Glomerular endothelial cell (primary cell): ENCODE measurements at places on chromosomes 2 and 18.

DNA sequence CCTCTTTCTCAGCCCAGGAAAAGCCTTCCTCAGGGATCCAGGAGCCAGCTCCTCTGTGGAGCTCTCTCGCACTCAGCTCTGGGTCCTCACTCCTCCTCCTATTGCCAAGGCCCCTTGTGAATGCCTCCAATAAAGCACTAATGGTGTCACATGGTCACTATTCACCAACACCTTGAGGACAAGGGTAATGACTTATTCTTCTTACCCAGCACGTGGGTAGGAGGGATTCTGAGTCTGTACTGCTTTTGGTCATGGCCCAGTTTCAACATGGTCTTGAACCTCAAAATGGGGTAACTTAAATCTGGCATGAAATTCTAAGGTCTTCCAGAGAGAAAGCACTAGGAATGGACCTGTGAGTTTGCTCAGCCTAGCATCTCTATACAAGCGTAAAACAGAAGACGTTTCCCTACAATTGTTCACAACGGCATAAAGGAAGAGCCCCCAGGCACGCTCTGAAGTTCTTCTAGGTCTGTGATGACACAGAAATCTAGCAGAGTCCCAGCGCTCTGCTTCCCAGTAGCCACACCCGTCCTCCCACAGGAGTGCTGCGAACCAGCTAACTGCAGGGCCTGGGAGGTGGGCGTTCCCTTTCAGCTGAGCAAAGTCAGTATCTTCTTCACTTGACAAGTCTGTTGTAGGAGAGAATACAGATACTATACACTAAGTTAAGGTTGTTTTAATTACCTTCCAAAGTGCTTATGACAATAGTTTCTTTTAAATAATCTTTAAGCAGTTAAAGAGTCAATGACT is 14.6 kb upstream of the KIDINS220 start:
- DNase-seq: no peak

- no peak for DNase-seq
Measured at GRCh38 chr2:1421731-1422130, 8.5 kb downstream of the TPO start.

GRCh38 chr2:120469426-120469825 is 123.5 kb downstream of the INHBB start:
- DNase-seq: no peak

DNA sequence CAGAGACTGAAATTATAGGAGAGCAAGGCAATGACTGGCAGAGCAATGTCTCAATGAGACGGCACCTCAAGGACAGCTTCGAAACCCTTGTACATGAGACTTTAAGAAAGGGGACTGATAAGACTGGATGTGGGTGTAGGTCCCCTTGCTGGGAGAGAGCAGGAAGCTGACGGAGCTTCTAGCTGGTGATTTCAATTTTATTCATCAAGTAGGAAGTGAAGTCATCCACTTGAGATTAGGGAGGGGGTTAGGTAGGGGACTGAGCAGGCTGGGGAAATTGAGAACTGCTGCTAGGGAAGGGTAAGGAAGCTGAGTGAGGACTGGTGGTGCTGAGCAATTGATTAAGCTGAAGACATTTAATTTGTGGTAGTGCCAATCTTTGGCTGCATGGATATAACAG is 99.5 kb upstream of the ITGB6 start:
- DNase-seq: no peak

DNA sequence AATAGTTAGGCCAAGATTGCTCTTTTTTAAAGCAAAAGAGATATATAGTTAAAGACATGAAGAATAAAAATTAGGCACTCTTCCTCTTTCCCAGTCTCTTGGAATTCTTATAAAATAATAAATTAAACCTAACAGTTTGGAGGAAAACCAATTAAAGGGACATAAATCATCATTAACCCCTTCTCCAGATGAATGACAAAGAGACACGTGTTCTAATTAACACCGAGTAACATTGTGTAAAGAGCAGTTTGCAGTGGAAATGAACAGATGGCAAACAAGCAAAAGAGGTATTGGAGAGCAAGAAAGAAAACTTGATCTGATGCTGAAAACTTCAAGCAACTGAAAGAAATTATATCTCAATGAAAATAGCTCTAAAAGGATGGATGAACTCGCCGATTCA is 48.4 kb downstream of the BCL2 start:
- no peak for DNase-seq

DNA sequence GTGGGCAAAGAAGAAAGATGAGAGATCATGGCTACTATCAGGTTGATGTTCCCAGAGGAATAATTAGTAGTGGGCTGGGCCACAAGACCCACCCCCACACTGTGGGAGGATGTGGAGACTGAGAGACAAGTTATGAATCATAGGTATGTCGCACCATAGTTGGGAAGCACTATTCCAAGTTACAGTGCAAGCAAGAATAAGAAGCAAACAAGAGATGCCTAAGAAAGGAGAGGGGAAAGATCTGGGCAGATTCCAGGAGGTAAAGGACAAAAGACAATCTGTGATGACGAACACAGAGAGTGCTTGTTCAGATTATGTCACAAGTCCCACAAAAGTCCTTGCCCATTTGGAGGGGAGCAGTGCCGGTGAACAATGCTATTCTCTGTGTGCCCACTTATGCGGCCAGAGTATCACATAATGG is 56.6 kb downstream of the FAM228A start:
- no peak for DNase-seq

DNA sequence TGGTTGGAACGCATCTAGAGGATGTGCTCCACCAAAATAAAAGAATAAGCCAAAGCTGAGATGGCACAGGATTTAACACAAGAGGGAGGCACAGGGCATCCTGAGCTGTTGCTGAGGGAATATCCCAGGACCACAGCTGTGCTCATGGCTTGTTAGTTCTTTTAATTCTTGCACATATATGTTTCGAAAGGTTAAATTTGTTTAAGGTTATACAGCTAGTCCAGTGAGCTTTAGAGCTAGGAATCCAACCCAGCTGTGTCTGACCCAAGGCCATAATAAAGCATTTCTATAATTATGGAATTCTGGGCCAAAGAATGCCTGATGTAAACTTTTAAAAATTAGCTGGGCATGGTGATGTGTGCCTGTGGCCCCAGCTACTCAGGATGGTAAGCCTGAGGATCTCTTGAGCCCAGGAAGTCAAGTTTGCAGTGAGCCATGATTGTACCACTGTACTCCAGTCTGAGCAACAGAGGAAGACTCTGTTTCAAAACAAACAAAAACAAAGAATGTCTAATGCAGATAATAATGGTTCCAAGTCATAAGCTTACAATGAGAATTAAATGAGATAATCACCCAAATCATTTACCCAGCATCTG is 66.4 kb upstream of the CCBE1 start:
- no peak for DNase-seq

DNA sequence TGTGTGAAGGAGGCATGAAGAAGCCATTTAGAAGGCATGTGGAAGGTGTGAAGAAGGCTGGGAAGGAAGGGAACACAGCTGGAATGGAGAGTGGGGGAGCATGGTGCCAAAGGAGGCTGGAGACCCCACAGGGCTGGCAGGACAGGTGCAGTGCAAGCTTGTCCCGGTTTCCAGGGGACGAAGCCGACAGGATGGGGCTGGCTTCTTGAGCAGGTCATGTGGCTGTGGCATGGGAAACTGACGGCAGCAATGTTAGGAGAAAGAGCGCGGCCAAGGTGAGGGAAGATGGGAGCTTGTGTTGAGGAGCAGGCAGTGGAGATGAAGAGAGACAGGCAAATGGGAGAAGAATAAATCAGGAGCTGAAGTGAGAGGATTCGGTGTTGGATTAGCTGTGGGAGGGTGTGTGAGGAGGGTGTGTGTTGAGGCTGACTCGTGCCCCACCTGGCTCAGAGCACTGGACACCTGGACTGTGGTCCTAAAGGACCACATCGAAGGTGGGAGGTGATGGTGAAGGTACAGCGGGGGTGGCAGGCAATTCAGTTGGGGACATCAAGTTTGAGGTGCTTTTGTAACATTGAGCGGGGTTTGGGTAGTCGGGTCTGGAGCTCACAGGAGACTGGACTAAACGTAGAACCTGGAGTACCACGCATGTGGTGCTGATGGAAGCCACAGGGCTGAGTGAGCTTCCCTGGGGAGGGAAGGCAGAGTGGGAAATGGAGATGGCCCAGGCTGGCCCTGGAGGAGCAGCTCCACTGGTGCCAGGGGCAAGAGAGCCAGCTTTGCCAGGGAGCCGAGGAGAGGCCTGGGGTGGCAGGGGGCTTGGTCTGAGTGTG is 165.6 kb upstream of the HDAC4 start:
- DNase-seq: no peak

- DNase-seq: no peak
Measured at GRCh38 chr2:224777559-224777930, 61.4 kb upstream of the CCDC195 start.

GRCh38 chr18:9808295-9809241 is 77.2 kb upstream of the TXNDC2 start:
- DNase-seq: no peak
